ENCODE measurements at places on chromosomes 11 and 22.

GRCh38 chr11:119262668-119263351, 54.1 kb downstream of the MCAM start:
- DNase-seq: no peak

GRCh38 chr22:49962012-49962750, 1.6 kb downstream of the PIM3 start:
- DNase-seq: peak; percentile 64

- no peak for DNase-seq
Measured at GRCh38 chr11:114076921-114077331, 17.4 kb downstream of the ZBTB16 start.

DNA sequence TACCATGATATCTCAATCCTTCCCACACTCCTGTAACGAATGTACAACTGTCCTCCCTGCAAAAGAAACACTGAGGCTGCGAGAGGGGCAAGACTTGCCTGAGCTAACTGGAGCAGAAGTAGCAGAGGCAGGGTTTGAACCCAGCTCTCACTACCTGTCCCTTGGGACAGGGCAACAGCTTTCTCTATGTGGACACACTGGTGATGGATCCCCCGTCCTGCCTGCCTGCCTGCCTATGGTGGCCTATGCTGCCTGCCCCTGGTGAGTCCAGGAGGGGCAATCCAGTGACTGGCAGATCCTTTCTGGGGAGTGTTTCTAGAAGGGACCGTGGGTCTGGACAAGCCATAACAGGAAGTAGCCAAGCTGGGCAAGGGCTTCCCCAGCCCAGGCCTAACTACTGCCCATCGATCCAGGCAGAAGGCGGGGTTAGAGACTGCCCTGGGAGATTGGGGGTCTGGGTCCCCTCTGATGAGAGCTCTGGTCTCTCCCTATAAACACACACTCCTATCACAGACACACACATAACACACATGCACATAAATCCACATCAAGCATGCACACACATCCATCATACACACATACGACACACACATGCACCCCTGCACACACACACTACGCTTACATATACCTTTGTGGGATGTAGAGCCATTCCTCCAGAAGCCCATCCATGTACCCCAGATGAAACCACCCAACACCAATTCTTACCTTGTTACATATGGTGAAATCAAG, 1.1 kb upstream of the EMID1 start:
- DNase-seq: no peak

GRCh38 chr11:94077552-94078293, 50.9 kb upstream of the PANX1 start:
- DNase-seq: no peak

DNA sequence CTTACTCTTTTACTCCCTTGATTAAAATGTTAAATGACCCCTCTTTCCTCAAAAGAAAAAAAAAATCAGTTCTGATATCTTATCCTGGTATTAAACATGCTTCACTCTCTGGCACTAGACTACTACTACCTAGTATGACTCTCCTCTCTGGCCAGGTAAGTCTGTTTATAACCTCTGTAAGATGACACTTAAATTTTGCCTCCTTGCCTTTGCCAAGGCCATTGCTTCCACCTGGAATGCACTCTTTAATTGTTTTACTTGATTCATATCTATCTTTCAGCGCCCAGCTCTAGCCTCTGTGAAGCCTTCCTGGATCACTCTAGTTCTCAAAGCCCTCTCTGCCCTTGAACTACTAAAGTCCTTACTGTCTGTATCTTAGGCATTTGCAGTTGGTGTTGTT, 170.4 kb downstream of the ETS1 start:
- no peak for DNase-seq

GRCh38 chr11:57903441-57904123, 120.1 kb upstream of the OR9Q1 start:
- DNase-seq: peak; percentile 5

DNA sequence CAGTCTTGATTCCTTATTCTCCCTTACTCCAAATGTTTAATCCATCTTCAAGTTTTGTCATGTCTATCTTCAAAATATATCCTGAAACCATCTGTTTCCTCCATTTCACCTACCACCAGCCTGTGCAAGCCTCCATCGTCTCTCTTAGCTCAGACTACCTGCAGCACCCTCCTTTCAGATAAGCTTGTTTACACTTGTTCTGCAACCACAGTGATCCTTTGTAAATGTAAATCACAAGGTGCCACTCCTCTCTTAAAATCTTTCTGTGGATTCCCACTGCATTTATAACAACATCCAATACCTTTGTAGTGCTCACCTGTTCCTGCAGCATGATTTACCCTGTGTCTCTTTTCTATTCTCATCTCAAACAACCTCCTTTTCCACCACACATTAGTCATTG, 31.8 kb upstream of the GPR83 start:
- DNase-seq: no peak

GRCh38 chr22:29670626-29671025, 49.2 kb upstream of the CABP7 start:
- no peak for DNase-seq

GRCh38 chr11:86608251-86608799, 64.1 kb downstream of the ME3 start:
- no peak for DNase-seq

DNA sequence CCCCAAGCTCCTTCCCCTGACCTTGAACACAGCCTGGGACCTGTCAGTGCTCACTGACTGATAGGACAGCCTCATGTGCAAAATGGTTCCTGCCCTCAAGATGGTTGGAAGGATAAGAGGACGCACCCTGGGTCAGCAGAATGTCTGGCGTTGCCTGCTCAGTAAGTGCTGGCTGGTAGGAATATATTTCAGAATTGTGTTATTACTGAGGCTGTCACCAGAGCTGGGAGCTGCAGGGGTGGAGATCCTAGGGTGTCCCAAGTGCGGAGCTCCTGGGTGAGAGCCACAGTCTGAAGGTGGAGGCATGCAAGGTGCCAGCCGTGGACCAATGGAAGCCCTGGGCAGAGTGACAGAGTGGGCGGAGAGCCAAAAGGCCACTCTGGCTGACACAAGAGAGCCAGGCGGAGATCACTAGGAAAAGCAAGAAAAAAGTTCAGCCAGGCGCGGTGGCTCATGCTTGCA, 1.0 kb upstream of the SEC14L4 start:
- no peak for DNase-seq

GRCh38 chr11:77410076-77410827, 63.6 kb downstream of the PAK1 start:
- DNase-seq: no peak

DNA sequence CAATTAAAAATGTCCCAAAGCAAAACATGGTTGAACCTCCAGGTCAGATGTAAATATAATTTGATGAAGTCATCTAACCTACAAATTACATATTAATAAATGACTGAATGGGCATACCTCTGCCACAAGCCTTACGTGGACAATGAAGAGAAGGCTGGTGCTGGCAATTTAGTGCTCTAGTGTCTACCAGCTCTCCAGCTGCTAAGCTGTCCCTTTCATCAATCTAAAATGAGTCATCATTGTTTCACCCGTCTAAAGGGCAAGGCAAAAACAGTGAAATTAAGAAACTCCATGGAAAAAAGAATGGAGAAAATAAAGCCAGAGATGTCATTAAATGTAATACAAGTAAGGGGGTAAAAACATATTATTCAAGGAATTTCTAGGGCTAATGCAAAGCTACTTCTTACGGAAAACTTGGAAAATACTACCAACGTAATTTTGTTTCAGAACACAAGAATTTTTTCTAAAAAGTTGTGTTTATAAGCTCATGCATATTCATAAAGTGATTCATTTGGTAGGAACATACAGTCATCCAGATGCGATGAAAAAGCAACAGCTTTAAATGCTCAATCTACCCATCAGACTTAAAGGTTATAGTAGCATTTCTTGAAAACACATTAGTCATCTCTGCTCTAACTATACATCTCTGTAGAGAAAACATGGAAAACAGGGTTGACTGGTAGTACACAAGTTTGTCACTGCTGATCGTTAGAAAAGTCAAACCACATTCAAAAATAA, 71.5 kb downstream of the SIK3 start:
- DNase-seq: no peak

DNA sequence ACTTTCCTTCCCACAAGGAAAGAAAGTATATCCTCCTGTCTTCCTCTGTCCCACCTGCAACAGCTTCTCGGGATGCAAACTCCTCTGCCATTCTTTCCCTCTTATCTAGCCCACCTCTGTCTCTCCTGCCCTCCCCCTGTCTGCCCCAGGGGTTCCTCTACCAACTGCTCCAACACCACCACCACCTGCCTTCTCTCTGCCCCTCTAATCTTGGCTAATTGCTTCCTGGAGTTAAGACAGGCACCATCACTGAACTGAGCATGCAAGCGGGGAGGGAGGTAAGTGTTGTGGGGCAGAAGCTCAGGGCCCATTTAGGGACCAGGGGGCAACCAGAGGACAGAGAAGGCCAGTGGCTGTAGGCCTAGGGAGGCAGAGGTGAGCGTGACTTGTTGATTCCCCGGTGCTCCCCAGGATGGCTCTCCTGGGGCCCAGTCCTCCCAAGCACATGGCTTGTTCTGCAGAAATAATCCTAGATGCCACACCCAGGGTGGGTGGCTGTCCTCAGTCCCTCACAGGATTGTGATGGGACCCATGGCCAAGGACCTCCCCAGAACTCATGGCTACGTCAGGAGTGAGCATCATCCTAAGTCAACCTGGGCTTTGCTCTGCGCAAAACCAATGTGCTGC, 111.1 kb downstream of the TP53I11 start:
- DNase-seq: no peak

DNA sequence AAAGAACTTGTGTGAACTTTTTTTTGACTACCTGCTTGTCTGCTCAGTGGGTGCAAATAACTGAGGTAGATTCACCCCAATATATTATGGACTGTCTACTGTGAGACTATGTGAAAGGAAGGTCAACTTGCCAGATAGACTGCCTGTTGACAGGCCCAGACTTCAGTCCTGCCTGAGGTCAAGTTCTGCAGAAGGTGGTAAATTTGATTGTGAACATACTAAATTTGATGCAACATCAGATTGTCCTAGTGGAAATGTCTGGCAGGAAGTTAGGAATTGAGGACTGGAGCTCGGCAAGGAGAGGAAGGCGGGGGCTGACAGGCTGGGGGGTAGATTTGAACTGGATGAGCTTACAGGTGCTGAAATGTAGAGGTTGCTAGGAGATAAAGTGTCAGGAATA, 140.7 kb downstream of the TTC28 start:
- DNase-seq: no peak

DNA sequence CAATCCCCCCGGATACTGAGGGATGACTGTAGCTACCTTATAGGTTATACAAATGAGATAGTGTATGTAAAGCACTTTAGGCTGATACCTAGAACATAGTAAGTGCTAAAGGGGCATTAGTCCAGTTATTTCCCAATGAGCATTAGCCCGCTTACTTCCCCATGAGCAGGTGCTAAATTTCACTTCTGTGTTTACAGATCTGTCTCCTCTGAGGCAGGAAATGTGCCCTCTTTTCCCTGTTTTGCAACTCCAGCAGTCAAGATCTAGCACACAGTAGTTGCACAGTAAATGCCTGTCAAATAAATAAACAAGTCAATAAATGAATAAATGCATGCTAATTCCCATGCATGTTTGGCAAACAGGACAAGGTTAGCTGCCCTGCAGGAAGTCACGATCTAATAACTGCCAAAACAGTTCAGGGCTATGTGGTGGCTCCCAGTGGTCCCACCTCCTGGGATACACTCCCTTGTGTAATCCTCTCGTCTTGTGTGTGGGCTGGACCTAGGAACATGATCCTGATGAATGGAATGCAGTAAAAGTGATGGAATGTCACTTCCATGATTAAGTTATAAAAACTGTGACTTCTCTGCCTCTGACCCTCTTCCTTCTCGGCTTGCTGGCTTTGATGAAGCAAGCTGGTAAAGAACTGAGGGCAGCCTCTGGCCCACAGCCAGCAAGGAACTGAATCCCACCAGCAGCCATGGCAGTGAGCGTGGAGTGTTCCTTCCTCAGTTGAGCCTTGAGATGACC, 459.0 kb downstream of the SOX6 start:
- DNase-seq: no peak

- DNase-seq: no peak
Measured at GRCh38 chr11:126573325-126573978, 218.0 kb downstream of the ST3GAL4 start.

GRCh38 chr11:86056351-86056854, 12.5 kb downstream of the PICALM start:
- DNase-seq: no peak

DNA sequence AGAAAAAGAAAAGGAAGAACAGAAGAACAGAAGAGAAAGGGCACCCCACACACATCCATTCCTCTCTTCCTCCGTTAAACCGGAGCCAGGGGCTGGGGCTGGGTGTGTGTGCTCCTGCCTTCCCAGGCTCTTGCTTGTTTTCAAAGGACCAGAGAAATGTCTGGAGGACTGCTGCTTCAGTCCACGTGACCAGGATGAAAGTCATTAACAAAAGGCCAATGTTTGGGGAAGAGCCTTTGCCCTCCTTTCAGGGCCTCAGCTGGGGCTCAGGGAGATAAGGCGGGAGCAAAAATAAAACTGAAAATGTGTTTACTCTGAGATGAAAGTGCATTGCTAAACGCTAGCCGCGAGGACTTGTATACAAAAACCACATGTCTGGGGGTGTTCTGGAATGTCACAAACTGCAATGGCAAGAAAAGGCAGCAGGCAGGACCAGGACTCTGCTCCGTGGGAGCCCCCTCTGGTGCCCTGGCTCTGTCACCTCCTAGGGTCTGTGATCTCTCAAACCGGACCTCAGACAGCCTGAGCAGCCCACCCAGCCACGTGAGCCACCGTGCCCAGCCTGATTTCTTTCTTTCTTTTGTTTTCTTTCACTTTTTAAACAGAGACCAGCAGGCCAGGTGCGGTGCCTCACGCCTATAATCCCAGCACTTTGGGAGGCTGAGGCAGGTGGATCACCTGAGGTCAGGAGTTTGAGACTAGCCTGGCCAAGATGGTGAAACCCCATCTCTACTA, 31.6 kb upstream of the MYH9 start:
- DNase-seq: no peak

DNA sequence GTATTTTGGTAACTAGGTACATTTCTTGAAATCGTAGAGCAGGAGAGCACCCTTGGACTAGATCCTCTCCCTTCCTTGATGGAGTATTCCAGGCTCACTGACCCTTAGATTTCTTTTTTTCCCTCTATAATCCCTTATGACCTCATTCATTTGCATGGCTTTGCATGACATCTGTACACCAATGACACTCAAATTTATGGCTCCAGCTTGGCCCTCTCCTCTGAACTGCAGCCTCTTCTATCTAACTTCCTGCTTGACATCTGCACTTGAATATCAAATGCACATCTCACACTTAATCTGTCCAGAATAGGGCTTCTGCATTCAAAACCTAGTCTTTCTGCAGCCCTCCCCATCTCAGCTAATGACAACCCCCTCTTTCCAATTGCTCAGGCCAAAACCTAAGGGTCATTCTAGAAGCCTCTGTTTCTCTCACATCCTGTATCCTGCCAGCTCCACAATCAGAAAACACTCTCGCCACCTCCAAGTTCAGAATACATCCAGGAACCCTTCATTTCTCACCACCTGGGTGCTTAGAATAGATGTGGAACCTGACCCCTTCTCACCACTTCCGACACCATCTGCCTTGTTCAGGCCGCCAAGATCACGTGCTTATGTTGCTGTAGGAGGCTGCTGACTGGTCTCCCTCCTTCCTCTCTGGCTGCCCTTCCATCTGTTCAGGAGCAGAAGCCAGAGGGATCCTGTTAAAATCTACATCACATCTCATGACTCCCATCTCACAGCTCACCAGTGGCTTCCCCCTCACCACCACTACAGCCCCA, 138.9 kb upstream of the MTNR1B start:
- no peak for DNase-seq

GRCh38 chr11:59112494-59112893, 5.5 kb downstream of the FAM111B start:
- DNase-seq: no peak

GRCh38 chr11:18802381-18803257, 11.0 kb upstream of the PTPN5 start:
- DNase-seq: peak; percentile 6
